K562 (cell line): ENCODE measurements at places on chromosomes 6 and 20.
A peak's percentile ranks its signal among the peaks of the same experiment; 100 is the strongest.

DNA sequence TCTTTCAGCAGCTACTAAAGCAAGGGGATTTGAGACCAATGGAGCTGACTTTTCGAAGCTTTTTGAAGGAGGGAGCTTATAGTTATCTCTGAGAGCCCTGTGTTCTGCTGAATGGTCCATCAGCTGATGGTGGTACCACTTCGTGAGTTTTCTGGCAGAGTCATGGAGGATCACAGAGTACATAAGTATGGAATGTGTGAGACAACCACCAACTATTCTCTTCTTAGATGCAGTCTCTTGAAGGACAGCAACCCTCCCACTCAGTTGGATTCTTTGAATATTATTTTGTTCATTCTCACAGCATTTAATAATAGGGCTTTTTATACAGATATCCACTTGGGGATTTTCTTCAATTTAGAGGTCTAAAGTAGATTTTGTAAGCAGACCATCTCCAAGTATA is 75.3 kb downstream of the ELOVL2 start:
- DNase-seq, result no peak

- DNase-seq, result peak; percentile 92
Measured at GRCh38 chr6:168035098-168035660, 37.7 kb downstream of the KIF25 start.

DNA sequence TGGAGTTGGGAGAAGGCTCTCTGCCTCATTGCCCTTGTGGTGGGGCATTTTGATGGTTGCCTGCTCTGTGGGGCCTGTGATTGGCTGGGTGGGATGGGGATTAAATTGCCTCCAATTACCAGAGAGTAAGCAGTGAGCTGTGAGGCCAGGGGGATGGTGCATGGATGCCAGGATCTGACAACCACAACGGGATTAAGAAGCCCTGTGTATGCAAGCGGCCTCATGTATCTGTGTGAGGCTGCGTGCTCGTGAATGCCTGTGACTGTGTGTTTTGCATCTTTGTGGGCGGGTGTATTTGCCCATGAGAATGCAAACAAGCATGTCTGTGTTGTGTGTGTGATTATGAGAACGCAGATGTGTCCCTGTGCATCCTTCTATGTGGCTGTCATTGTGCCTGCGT is 46.1 kb downstream of the CD40 start:
- DNase-seq, result no peak

- no peak for DNase-seq
Measured at GRCh38 chr20:58810116-58810878, 40.4 kb downstream of the GNAS-AS1 start.

DNA sequence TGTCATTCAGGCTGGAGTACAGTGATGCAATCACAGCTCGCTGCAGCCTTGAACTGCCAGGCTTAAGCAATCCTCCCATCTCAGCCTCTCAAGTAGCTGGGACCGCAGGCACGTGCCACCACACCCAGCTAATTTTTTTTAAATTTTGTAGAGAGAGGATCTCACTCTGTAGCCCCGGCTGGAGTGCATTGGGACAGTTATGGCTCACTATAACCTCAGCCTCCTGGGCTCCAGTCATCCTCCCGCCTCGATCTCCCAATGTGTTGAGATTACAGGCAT is 86.5 kb downstream of the SERAC1 start:
- DNase-seq, result no peak

DNA sequence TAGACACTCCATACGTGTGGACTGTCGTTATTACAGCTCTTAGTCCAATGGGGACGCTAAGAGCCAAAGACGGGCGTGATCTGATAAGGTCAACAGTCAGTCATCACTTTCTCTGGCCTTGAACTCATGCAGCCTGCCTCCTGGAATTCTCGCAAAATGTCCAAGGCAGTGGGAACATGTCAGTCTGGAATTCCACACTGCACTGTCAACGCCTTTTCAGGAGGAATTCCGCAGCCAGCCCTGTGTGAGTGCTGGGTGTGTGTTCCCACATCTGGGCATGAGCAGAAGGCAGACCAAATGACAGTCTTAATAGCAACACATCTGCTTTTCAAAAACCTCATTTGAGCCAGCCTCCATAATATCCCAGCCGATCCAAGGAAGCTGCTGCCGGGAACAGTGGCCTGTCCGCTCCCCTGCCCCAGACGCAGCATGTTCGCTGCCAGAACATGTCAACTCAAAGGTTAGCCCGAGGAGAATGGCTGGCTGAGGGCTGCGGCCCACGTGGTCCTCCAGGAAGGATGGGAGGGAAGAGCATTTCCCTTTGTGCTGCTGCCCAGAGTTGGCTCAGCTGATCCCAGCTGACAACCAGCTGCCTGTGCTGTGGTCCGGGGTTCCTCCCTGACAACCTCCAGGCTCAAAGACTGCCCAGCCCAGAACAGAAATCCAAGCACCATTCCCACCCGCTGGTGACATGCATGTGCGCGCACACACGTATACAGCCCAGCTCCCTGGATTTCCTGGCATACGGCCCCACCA is 103.1 kb downstream of the SULF2 start:
- DNase-seq, result no peak

DNA sequence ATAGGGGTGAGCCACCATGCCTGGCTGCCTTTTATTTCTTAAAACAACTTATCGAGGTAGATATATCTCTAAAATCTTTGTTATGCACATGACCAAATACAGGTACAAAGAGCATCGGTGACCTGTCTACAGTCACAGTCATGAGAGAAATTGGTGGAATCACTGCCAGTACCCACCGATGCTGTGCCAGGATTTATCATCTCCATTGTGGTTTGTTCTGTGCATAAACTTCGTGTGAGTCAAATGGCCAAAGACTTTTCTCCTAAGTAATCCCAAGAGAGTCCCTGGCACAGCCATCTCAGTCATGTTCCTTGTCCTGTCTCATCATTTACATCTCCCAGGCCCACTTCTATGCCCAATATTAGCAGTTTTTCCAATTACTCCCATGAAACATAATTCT is 9.0 kb downstream of the GSTA3 start:
- DNase-seq, result no peak

- DNase-seq, result no peak
Measured at GRCh38 chr6:13195803-13196202, 132.5 kb downstream of the TBC1D7 start.

GRCh38 chr6:53598265-53598907 is 53.5 kb upstream of the GCLC start:
- no peak for DNase-seq

GRCh38 chr6:21873562-21873961 is 280.0 kb downstream of the SOX4 start:
- DNase-seq, result no peak

GRCh38 chr6:13689511-13690256 is 22.0 kb downstream of the RANBP9 start:
- no peak for DNase-seq

GRCh38 chr20:9241721-9242427 is 173.0 kb downstream of the PLCB4 start:
- DNase-seq, result no peak

GRCh38 chr6:32796848-32797776 is 19.7 kb downstream of the HLA-DOB start:
- peak; percentile 76 for DNase-seq

GRCh38 chr6:43970913-43971775 is 156.1 kb downstream of the MRPL14 start:
- peak; percentile 78 for DNase-seq

DNA sequence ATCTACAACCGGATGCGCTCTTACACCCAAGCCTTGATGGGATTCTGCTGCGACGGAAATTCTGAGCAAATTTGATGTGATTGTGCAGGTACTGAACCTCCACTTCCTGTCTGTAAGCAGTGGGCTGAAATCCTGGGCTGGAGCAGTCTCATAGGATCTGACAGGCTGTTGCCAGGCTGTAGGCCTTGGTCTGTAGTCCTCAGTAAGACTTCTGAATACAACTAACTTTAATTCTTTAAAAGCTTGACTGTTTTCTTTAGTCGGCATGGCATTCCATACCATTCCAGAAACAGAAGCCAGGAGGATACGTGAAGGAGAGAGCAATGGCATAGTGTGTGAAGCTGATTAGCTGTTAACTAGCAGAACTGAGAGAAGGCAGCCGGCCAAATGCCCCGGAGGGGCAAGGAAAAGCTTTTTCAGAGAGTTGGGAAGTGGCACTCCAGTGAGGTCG is 68.3 kb downstream of the ADTRP start:
- DNase-seq, result no peak

DNA sequence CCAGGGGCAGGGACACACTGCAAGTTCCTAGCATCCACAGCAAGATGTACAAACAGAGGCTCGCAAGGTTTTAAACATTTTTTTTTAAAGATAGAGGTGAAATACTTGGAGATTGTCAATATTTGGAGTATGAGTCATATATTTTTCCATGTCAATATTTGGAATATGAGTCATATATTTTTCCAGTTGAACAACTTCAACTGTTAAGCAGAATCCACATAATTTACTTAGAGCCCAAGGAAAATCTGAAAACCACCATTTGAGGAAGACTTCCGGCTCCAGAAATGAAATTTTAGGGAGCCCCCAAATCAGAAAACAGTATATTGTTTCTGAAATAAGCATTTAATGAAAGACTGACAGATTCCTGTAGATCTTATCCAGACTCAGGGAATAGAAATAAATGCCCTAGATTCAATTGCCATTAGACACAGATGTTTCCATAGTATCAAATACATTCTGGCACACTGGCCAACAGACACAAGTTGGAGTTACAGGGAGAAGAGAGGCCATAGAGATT is 51.6 kb upstream of the FAM184A start:
- peak; percentile 30 for DNase-seq

DNA sequence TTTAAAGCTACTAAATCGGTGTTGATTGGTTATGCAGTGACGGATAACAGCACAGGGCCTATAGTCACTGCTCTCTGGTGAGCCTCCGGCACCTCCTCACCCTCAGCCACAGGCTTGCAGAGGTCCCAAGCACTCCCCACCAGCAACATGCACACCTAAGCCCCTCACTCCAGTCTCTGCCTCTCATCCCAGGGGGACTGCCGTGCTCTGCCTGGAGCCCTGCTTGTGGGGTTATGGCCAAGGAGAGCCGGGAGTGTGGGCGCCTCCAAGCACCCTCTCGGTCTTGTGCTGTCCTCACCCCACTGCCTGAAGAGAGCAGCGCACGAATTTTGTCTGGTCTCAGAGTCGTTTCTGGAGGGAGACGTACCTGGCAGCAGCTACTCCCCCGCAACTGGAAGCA is 6.8 kb upstream of the EEF1A2 start:
- DNase-seq, result no peak

DNA sequence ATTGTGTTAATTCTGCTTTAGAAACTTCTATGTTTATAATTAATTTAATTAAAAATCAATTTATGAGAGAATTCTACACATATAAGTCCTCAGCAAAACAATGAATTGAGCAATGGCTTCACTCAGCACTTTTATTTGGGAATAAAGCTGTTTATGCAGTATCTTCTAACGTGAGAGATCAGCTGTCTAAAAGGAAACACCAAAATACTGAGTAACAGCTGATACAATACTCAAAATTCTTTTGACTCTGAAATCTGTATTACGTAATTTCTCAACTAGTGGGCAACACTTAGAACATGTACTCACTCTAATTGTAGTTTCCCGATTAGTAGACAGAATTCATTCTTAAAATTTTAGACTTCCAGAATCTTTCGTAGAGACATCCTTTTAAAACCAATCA is 49.8 kb downstream of the MAP3K7 start:
- no peak for DNase-seq

DNA sequence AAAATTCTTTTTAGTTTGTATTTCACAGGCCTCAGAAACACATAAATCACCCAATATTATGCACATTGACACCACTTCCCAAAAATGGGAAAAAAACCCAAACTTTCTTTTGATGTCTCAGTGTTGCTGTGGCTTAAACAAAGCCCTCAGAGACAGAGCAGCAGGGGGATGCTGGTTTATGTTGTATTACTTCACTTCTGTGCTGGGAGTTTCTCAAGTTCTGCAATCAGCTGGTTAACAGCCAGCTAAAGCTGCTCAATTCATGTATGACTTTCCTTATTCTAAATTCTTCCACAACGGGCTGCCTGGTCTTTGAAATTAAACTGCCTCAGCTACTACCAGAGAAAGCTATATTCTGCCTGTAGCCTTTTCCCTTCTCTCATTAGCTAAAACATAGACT is 5.6 kb downstream of the FILIP1 start:
- DNase-seq, result no peak

DNA sequence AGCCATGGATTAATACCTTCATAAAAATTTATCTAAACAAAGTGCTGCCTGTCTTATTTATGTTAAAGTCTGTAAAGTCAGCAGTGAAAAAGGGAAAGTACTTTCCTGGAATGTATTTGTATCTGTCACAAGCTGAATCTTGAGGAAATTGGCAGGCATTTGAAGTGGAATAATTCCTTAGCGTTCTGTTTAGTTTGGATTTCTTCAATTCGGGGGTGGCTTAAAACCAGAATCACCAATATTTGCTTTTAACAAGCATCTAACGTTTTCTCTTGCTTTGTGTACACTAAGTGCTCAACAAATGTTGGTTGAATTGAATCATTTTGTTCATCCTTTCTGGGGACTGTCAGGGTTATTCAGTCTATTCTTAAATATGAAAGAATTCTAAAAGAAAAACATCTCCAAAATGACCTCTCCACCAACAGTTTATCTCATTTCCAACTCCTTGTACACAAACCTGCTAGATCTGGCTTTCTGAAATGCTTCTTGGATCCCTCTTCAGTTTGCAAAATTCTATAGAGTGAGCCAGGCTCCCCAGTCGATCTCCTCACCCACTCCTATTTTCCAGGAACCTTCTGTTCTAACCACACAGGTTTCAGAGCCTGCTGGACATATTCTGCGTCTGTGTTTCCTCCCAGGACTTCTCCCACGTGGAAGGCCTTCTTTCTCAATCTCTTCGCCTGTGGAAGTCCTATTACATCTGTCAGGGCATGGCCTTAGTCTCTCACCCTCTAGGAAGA is 2.0 kb upstream of the NPEPL1 start:
- no peak for DNase-seq

DNA sequence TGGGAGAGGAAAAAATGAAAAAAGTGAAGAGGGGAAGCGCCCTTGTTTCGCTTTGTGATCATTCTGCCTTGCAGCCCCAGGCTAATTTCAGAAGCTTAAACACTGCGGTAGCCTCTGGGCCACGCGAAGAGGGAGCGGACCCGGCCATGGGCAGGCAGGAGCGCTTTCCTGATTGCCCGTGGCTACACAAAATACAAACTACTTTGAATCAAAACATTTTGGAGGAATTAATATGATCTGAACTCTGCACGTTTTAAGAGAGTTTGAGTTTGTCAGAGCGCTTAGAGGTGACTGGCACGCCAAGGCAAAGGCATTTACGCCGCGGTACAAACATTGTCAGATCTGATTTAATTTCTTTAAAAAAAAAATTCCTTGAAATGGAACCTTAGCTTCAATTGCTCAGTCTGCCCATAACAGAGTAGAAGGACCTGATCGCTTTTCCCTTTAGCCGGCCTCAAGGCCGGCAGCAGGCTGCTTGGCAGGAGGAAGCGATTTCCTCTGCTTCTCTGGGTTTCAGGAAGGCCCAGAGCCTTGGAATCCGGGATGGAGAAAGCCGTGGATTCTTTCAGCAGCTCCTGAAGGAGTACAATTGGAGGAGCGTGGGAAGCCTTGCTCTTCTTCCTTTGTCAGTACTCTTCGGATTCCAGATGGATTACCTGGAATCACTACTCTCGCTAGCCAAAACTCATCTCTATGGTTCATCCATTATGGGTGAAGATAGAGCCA is 9.7 kb downstream of the TFAP2D start:
- no peak for DNase-seq
